ENCODE measurements at places on chromosomes 1 and 21.

DNA sequence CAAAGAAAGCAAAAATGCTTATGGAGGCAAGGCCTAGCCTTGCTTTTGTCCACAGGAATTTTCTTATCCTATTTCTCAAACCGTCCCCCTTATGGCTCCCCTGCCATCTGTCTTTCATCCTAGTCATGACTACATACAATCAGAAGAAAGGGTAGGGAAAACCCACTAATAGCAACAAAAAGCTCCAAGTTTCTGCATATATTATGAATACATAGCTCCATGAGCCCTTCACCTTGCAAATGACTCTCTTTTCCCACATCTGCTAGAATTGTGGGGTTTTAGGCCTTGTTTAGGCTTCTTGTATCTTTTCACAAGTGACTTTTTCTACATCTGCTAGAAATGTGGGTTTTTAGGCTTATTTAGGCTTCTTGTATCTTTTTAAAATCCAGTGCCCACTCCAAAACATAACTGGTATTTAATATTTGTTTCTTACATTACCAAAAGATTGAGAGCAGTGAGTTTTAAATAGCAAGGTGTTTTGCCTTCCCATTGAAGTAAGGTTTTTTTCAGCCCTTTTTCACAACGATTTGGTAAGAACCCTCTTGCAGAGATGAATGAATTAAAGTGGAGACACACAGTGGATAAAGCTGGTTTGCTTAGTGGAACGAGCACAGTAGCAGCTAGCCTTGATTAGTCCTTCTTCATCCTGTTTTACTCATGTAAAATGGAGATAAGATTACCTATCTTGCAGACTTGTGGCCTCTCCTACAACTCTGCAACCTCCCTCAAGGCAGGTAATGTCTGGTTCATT is 4.4 kb downstream of the GADD45A start:
- no peak for ATAC-seq

DNA sequence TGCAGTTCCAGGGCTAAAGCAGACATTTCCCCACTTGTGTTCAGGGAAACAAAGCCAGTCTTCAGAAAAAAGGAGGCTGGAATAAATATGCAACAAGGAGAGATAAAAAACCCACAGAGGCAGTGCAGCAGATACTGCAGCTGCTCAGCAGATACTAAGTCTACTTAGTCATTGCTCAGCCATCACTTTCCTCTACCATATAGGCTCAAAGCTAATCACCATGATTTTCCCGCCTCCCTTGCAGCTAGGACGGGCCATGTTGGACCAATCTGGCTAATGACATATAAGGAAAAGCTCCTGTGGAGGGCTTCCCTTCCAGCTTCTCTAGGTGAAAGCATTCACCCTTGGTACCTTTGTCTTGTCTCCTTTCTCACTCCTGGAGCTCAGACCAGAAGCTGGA is 10.0 kb upstream of the EFHD2 start:
- ATAC-seq, result no peak

GRCh38 chr1:145917595-145917994 is 922 bp downstream of the PEX11B start:
- ATAC-seq, result no peak

- ATAC-seq, result peak; percentile 74
These were observed 212.1 kb upstream of the FMN2 start for GRCh38 chr1:239879321-239880170.

DNA sequence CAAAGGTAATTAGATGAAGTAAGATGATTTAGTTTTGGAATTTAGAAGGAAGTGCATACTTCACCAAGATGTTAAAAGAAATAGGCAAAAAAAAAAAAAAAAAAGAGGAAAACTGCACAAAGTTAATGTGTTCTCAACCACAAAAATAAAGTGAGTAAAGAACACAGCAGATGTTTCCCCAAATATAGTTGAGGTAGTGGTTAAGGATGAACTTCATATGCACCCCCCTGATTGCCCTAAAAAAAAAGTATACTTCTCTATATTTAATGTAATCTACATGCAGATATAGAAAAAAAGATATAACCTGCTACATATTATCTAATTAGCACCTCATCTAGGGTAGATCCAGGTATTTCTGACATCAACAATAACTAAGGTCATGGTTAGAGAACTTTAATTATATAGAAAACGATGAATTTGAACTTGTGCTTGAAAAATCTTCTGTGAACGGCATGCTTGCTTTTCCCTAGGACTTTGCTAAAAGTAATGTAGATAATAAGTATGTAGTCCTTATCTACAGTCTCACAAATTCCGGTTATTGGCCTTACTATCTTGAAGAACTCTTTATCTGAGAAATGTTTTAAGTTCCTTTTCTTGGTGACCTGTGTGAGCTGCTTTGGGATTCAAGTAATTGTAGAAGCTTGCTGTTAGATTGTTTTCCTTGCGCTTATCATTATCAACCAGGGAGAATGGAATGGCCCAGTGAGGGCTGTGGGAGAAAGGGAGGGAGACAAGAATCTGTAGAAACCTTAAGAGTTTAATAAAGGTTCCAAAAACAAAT is 70.1 kb upstream of the LRRC7 start:
- no peak for ATAC-seq

GRCh38 chr1:226915672-226915995 is 24.5 kb upstream of the COQ8A start:
- ATAC-seq, result no peak

GRCh38 chr1:205382561-205382960 is 25.8 kb upstream of the KLHDC8A start:
- no peak for ATAC-seq

DNA sequence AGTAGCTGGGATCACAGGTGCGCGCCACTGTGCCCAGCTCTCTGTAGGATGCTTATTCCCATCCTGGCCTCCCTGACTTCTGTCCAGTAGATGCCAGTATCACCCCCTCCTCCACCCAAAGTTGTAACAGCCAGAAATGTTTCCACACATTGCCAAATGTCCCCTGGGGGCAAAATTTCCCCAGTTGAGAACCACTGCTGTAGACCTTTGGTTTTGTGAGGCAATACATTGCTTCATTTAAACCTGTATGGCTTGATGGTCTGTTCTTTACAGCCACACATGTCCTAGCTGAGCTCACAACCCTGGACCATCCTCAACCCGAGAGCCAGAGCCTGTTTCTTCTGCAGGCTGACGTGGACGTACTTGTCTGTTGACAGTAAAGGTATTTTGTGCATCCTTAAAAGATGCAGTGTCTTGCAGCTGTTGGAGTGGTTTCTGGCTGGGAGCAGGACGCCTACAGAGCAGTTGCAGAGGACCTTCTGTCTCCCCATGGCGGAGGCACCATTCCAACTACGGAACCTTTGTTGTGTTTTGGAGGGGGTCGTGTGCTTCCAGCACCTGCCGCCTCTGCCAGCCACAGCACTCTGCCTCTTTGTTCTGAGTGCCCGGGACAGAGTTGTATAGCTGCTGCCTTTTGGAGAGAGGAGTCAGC is 26.6 kb downstream of the DOP1B start:
- ATAC-seq, result no peak

DNA sequence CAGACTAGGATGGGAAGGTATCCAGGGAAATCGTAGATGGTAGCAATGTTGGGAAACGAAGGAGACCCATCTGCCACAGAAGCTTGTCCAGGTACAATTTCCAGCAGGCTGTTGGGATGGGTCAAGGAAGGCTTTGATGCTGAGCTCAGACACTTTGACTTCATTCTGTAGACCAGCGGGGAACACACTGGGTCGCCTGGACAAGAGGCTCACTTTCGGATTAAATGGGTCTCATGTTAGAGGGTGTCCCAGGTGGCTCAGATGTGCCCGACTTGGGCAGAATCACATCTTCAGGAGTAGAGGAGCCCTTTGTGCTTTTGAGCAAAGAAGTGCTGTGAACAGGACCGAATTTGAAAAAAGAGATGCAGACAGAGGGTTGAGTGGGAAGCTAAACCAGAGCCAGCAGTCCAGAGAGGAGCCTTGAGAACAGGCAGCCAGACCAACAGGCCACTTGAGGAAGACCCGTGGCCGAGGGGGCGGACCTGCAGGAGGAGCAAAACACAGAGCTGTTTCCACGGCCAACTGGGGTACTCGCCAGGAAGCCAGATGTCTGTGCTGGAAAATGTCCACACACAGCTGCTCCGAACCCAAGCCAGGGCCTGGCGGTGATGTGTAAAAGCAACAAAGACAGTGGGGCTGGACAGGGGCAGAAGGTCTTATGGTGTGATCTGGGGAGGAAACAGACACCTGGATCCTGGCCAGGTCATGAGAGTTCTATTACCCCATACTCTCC is 146.9 kb downstream of the AJAP1 start:
- no peak for ATAC-seq

GRCh38 chr1:107315652-107316051 is 174.8 kb downstream of the NTNG1 start:
- no peak for ATAC-seq

DNA sequence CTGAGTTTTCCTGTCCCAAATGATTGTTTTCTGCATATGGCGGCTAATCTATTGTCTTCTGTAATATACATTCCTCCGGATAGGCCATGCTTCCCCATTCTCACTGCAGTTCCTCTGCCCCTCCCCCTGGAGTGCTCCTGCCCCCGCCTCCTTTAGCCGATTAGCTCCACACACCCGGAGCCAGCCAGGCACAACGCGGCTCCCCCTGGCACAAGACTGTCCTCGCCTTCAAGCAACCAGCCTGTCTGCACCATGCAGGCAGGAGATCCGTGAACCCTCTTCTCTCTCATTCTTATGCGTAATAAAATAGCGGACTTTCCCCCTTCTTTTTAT is 18.0 kb downstream of the SERTAD4 start:
- peak; percentile 78 for ATAC-seq

DNA sequence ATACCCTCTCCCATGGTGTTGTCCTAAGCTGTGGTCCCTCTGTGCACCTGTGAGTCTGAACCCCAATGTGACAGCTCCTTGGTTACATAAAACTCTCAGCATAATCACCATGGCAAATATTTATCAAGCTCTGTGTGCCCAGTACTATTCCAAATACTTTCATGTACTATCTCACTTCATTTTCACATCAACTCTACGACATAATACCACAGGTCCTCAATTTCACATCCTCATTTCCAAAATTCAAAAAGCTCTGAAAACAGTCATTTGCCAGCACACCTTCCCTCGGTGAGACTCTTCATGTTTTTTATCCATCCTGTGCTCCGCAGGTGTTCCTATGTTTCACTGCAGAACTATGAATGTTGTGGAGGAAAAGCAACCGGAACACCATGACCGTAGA is 12.4 kb upstream of the CREG1 start:
- ATAC-seq, result no peak

GRCh38 chr1:43348343-43348808 is 10.4 kb upstream of the CDC20 start:
- ATAC-seq, result peak; percentile 20

GRCh38 chr1:83910461-83910860 is 88.5 kb downstream of the TTLL7 start:
- no peak for ATAC-seq

- ATAC-seq, result no peak
These were observed 154.7 kb downstream of the GRIK3 start for GRCh38 chr1:36879613-36880012.

- no peak for ATAC-seq
These were observed 11.7 kb downstream of the C1orf94 start for GRCh38 chr1:34188418-34188817.

DNA sequence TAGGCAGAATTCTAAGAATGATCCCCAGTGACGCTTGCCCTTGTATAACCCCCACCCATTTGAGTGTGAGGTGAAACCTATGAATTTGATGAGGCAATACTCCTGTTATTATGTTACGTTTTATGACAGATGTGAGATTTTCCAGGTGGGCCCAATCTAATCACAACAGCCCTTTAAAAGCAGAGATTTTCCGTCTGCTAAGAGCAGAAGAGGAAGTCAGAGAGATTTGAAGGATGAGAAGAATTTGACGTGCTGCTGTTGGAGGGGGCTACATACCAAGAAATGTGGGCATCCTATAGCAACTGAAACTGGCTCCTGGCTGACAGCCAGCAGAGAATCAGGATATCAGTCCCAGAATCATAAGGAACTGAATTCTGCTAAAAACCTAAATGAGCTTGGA is 2.4 kb upstream of the SLC19A2 start:
- ATAC-seq, result no peak

DNA sequence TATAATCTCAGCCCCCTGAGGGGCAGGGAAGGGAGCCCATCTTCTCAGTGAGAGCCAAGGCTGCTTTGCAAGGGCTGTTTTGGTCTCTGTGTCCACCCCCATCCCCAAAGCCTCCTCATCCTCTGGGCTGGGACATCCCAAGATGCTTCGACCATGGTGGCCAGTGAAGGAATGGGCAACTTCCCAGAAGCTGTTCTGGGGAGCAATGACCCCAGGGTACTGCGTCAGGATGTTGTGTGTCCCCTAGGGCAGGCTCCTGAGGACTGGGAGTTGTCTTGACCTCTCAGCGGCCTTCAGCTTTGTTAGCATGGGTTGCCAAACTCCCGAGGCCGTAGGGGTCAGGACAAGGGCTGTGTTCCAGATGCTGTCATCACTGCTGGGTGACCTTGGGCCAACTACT is 238.4 kb upstream of the POU3F1 start:
- ATAC-seq, result no peak

- ATAC-seq, result no peak
These were observed 58.5 kb downstream of the FGGY start for GRCh38 chr1:59355361-59355760.

DNA sequence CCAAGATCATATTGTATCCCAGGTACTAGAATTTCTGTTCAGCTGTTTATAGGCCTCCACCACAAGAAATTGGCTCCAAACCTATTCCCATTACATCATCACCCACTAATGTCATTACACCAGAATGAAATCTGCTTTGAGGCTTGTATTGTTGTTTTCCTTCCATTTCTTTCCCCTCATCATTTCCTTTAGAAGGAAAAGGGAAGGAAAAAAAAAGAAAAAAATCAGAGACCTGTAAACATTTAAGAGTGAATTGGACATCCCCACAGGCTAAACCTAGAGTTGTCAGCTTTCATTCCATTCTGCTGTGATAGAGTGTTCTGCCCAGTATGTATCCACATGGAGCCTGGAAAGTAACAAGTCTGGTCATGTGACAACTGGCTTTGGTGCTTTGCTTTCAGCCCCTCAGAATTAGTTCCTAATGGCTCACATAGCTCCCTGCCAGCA is 44.6 kb downstream of the NFYC start:
- peak; percentile 64 for ATAC-seq

DNA sequence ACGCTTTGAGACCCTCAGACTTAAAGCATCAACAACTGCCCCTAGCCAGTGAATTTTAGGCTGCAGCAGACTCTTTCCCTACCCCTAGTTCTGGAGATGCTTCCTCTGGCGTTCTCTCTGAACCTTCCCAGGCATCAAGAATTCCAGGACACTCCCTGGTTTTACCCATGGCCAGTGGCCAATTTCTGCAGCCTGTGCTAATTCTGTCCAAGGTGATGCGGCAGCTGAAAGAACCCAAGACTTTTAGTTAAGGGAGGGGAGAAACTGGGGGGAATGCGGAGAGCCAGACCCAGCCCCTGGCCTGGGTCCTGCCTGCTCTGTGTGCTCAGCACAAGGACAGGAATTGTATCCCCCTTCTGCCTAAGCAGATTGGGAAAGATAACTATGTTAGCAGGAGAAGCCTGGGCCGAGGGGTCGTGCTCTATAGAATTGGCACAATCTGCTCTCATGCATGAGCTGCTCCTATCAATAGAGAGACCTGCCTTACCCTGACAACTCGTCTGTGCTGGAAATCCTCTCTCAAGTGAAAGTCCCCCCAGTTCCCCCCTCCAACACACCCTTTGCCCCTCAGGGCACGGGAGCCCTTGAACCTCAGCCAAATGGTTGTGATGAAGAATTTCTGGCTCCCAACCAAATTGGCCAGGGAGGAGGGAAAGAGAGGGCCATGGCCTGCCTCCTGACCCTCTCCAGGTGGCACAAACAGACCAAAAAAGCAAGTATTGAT is 5.4 kb upstream of the GJA8 start:
- ATAC-seq, result no peak

All from SK-N-SH treated with all-trans-retinoic acid at 6 μM for 48 hours (cell line).